ENCODE measurements at places on chromosomes 12 and 14. TPM values are rescaled to one million over a fixed set of nuclear protein-coding genes. Genes with fewer than 3 reads are reported as not detected.

GRCh38 chr12:94589591-94590001 is 60.8 kb downstream of the TMCC3 start:
- no peak overlapping the region for H3K4me3 ChIP-seq
- no peak overlapping the region for H3K27ac ChIP-seq
- H3K36me3 ChIP-seq = peaks cover 15% of the 10 kb centered on the region
- H3K27me3 ChIP-seq = no peaks in the 10 kb centered on the region

Gene CTSG
- not detected for total RNA-seq

DNA sequence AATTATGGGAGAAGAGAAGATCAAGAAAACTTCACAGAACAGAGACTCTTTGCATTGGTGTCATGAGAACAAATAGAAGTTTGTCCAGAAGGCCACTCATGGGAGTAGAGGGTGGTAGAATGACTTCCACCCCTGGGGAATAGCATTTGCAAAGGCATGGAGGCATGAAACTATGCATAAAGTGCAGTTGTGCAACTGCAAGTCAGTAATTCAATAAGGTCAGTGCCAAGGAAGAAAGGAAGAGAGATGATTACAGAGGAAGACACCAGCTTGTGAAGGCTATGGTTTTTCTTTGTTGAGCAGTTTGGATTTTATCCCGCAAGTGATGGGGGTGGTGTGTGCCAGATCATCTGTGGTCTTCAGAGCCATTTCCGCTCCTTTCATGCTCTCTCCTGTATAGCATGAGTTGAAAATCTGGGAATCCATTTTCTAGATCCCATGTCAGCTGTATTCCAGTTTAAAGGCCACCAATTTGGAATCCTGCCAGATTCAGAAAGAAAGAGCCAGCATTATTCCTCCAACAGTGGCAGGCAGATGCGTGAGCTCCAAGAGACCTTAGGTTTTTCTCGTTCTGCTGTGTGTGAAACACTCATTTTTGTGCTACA is 67.6 kb upstream of the GRIN2B start:
- no peaks in the 10 kb centered on the region for H3K4me1 ChIP-seq
- H3K27me3 ChIP-seq = peaks cover 7% of the 10 kb centered on the region
- no peak overlapping the region for H3K4me3 ChIP-seq
- DNase-seq = no peak

GRCh38 chr12:292186-292585 is 29.6 kb upstream of the SLC6A13 start:
- H3K27me3 ChIP-seq = no peaks in the 10 kb centered on the region
- H3K36me3 ChIP-seq = peaks cover 85% of the 10 kb centered on the region
- H3K4me3 ChIP-seq = no peak overlapping the region
- no peak overlapping the region for H3K27ac ChIP-seq
- peaks cover 5% of the 10 kb centered on the region for H3K4me1 ChIP-seq

Gene HOTAIR
- not detected for total RNA-seq

DNA sequence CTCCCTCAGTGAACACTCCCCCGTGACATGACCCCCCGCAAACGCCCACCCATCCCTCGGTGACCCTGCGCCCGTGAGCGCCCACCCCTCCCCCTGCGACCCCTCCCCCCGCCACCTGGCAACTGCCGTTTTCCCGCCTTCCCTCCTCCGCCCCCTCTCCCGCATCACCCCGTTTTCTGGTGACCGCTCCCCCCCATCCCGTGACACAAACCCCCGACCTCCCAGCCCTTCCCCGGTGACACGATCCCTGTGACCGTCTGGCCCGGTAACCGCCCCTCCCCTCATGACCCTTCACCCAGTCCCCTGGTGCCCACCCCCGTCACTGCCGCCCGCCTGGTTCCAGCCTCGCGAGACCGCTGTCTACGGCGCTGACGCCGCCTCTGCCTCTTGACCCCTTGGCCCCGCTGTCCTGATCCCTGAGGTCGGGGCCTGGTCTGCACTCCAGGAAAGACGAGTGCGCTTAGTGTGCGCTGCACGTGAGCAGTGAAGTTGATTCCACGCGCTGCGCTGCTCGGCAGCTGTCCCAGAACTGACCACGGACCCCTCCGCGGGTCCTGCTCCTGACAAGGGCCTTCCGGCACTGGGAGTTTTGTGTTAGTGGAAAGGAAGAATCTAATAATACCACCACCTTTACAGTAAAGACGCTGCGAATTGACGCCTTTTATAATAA is 59.4 kb downstream of the DDX51 start:
- no peaks in the 10 kb centered on the region for H3K27me3 ChIP-seq
- peak; percentile 38 for DNase-seq
- peaks cover 24% of the 10 kb centered on the region for H3K4me1 ChIP-seq
- H3K4me3 ChIP-seq = peak overlapping the region; percentile 90
- H3K27ac ChIP-seq = peak overlapping the region; percentile 83

- H3K27me3 ChIP-seq = no peaks in the 10 kb centered on the region
- no peaks in the 10 kb centered on the region for H3K36me3 ChIP-seq
- no peak for DNase-seq
- H3K27ac ChIP-seq = no peak overlapping the region
- peaks cover 15% of the 10 kb centered on the region for H3K4me1 ChIP-seq
- no peak overlapping the region for H3K4me3 ChIP-seq
These were observed 35.8 kb downstream of the FLVCR2 start for GRCh38 chr14:75614179-75614578.

Gene DRAM1
- total RNA-seq = 9.6 TPM

DNA sequence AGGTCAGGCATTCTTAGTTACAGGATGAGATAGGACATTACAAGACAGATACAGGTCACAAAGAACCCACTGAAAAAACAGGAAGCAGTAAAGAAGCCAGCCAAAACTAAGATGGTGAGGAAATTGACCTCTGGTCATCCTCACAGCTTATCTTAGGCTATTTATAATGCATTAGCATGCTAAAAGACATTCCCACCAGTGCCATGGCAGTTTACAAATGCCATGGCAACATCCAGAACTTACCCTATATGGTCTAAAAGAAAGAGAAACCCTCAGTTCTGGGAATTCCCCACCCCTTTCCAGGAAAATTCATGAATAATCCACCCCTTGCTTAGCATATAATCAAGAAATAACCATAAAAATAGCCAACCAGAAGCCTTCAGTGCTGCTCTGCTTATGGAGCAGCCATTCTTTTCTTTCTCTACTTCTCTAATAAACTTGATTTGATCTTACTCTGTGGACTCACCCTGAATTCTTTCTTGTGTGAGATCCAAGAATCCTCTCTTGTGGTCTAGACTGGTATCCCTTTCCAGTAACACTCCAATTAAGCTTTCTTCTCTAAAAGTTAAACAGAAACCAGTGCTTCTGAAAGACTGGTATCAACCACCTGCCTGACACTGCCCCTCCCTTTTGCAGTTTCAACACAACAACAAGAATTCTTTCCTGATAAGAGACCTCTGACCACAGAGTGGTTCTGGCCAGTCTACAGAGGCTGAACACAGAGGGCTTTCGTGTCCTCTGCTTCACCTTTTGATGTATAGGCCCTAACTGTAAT is 86.9 kb downstream of the BCAT1 start:
- DNase-seq = no peak
- peaks cover 6% of the 10 kb centered on the region for H3K36me3 ChIP-seq
- H3K27ac ChIP-seq = no peak overlapping the region
- peaks cover 4% of the 10 kb centered on the region for H3K4me1 ChIP-seq
- no peaks in the 10 kb centered on the region for H3K27me3 ChIP-seq

DNA sequence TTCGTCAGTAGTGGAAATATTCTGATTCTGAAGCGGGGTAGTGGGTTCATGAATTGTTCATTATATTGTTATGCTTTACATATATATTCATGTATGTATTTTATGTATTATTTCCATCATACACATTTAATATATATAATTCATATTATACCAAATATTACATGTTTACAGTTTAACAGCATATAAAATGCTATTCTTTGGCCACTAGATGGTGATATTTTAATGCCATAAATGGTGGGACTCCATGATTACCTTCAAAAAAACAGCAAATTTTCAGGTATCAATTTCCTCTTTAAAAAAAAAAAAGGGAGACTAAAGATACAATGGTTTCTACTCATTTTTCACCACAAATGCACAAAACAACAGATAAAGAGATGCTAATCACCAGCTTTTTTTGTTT is 41.0 kb downstream of the BDKRB1 start:
- no peaks in the 10 kb centered on the region for H3K27me3 ChIP-seq
- no peaks in the 10 kb centered on the region for H3K4me1 ChIP-seq
- H3K4me3 ChIP-seq = no peak overlapping the region
- peaks cover 42% of the 10 kb centered on the region for H3K36me3 ChIP-seq

Gene ACOT6
- total RNA-seq = not detected

DNA sequence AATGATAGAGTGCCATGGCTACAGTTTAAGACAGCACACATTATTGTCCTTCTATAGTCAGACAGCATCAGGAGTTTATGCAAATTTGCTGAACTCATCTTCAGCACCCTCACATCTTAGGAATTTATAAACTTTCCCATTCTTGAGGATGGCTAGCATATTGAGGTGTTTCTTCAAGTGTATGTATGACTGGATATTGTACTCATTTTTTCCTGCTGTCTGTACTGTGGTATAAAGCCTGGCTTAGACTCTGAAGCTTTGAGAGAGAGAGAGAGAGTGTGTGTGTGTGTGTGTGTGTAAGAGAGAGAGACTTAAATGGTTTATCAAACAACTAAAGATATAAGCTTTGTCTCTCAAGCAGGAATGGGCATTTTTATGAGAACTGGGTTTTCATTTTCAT is 161.6 kb downstream of the PIK3C2G start:
- H3K36me3 ChIP-seq = no peaks in the 10 kb centered on the region
- DNase-seq = no peak
- H3K27me3 ChIP-seq = no peaks in the 10 kb centered on the region
- no peaks in the 10 kb centered on the region for H3K4me1 ChIP-seq

- H3K4me1 ChIP-seq = peaks cover 41% of the 10 kb centered on the region
- no peaks in the 10 kb centered on the region for H3K36me3 ChIP-seq
- peak overlapping the region; percentile 38 for H3K4me3 ChIP-seq
These were observed 2.2 kb upstream of the KCNH3 start for GRCh38 chr12:49536526-49537071.
